ENCODE measurements at places on chromosomes 11 and 22. TPM values are rescaled to one million over a fixed set of nuclear protein-coding genes. Genes with fewer than 3 reads are reported as not detected.

Gene NXPE2
- not detected for total RNA-seq

Gene ANKK1
- total RNA-seq = 0.12 TPM

Gene ADORA2A
- total RNA-seq = 1.0 TPM

Gene MRGPRX4
- not detected for total RNA-seq

Gene CSKMT
- total RNA-seq = 13.1 TPM

Gene HEPHL1
- total RNA-seq = not detected

Gene SPTY2D1
- 17.6 TPM for total RNA-seq

Gene PRR33
- not detected for total RNA-seq

Gene L3MBTL2
- 20.1 TPM for total RNA-seq

Gene YPEL1
- 0.67 TPM for total RNA-seq

Gene ART5
- 0.33 TPM for total RNA-seq

Gene BRSK2
- 7.7 TPM for total RNA-seq

Gene CEP57
- 17.5 TPM for total RNA-seq

Gene OR10D3
- not detected for total RNA-seq

Gene KCNJ11
- 0.16 TPM for total RNA-seq

Gene PRODH
- total RNA-seq = 0.28 TPM

Gene POU2AF1
- not detected for total RNA-seq
